Activated CD4-positive, alpha-beta memory T cell treated with anti-CD3 and anti-CD28 coated beads, Interleukin-2, amount 10 ng/mL, durations not matched to agents 7 days and 5 days (primary cell): ENCODE measurements at places on chromosomes 16 and 17.

DNA sequence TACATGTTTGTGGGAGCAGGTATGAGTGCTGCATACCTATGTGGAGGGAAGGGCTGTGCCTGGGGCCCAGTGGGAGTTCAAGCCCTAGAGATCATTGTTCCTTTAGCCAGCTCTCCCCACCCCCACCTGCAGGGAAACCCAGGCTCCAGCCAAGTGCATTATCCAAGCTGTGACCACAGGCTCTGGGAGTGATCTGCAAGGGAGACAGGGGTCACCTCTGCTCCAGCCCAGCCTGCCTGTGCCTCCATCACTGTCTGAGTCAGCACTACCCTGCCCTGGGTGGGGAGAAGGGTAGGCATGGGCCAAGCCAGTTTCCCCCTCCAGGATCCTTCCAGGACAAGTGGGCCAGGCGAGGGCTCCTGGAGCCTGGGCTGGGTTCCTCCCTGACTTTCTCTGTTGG lies 32.1 kb upstream of the SBK1 start:
- no peak for DNase-seq

GRCh38 chr17:2695961-2696760 lies 15.4 kb downstream of the CLUH start:
- DNase-seq: no peak

GRCh38 chr17:41061964-41062363 lies 2.0 kb upstream of the KRTAP2-3 start:
- no peak for DNase-seq

DNA sequence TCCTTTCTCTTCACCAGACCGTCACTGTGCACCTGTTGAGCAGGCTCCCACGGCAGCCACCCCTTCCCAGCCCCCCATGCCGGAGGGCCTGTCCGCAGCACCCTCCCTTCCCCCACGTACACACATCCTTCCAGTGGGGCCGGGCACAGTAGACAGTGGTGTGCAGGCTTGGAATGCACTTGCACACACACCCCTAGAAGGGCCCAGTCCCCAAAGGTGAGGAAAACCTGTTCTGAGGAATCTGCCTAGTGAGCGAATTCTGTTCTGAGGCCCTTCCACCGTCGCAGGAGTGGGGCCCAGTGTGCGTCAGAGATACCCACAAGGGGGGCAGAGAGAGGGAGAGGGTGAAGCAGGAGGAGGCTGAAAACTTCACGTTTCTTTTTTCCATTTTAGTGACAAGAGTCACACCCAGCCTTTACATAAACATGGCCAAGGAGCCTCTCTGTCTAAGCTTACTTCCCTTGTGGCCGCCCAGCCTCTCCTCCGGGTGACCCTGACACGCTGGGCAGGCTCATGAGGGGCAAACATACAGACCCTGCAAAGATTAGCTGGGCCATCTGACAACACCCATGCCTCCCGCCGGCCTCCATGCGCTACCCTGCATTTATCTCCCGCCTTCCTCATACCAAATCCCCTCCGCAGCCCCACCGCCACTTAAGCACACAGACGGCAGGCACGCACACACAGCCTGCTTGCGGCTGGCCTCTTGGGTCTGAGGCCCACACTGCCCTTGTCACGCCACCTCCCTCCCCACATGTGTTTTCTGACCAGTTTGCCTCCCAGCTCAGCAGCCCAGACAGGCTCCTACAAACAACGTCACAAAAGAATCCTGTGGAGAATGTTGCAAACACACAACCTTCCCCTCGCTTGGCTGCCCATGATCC lies 1.8 kb downstream of the ZBTB4 start:
- no peak for DNase-seq

- DNase-seq: no peak
Observed at GRCh38 chr17:75059369-75060345, 12.6 kb downstream of the KCTD2 start.

- no peak for DNase-seq
Observed at GRCh38 chr16:72467157-72467759, 295.3 kb upstream of the PMFBP1 start.

- no peak for DNase-seq
Observed at GRCh38 chr16:50178491-50178941, 25.4 kb downstream of the TENT4B start.

DNA sequence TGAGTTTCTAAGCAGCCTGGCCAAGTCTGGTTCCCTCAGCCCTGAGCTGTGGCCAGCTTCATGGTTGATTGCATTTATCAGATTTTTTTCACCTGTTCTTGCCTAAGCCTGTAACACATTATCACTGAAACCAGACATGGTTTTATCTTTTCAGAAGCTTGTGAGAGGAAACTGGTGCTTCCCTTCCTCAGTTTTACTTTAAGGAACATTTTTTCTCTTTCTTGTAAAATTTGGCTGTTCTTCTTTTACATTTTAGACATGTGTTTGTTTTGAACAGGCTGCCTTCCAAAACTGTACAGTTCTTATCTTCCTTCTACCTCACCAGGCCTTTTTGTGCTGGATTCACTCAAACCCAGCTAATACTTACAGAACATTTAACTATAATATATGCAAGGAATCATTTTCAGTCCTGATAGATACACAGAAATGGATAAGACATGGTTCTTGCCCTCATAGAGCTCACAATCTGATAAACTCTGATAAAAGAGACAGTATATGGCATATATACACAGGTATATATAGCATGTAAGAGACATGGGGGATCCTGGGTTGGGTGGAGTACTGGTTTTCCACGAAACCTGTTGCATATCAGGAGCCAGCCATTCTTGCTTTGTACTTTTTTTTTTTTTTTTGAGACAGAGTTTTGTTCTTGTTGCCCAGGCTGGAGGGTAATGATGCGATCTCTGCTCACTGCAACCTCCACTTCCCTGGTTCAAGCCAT lies 44.5 kb downstream of the ZNRF1 start:
- no peak for DNase-seq

DNA sequence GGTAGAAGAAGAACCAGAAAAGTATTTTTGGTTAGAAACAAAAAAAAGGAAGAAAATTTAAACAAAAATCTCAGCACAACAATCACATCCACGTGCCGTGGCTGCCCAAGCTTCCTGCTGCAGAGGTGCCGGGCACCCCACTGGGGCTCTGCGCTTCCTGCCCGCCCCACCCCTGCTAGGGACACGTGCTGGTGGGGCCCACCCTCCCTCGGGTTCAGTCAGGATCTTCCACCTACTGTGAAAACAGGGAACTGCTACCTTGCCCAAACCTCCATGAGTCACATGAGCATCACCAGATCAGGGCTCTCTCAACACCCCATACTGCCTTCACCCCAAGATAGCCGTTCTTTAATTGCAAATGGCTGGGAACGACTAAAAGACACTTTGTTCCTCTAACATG lies 24.4 kb upstream of the CYTH1 start:
- no peak for DNase-seq

GRCh38 chr16:74896389-74897370 lies 88.2 kb downstream of the WDR59 start:
- DNase-seq: no peak

GRCh38 chr17:8444494-8444893 lies 8.8 kb downstream of the NDEL1 start:
- DNase-seq: no peak

GRCh38 chr17:30173649-30174048 lies 57.0 kb downstream of the NSRP1 start:
- peak; percentile 33 for DNase-seq

DNA sequence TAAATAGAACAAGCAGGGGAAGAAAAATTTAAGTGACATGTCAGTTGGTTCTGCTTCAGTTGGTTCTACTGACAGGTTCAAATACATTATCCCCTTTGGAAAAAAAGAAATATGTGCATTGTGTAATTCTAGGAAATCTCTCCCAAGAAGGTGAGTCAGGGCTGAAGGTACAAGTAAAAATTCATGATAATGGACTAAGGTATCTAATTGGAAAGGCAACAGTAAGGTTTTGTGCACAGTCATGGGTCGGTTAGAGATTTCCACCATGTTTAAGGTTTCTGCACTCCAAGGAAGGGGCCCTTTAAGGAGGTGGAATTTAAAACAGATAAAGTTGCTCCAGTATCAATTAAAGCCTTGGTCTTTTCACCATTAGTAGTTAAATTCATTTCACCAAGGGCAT lies 17.9 kb upstream of the B4GALNT2 start:
- DNase-seq: no peak

DNA sequence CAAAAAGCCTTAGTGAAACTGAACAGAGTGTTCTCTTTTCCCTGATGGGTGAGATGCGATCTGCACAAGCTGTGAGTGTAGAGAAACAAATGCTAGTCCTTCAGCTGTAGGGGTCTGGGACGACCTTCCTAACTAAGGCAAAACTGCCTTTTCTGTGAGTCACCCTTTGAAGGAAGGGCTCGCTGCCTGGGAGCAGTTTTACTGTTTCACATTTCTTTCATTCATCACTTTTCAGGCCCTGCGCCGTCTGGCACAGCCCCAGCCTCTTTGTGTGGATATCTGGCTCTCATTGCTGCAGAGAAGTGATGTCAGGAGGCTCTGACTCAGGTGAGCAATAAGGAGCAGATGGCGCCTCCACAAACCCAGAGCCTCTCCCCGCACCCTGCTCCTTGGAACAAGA lies 57.4 kb downstream of the HS3ST3A1 start:
- no peak for DNase-seq

DNA sequence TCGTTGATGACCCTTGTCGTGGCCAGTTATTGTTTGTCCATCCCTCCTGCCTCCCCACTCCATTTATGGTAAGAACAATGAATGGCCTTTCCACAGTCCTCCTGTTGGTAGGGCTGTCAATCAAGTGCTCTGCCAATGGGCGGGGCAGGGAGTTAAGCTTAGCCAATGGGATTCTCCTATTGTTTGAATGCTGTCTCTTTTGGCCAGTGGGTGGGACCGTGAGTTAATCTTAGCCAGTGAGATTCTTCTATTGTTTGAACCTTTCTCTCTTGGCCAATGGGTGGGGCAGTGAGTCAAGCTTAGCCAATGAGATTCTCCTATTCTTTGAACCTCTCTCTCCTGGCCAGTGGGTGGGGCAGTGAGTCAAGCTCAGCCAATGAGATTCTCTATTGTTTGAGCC lies 85.4 kb downstream of the IRX3 start:
- DNase-seq: no peak

GRCh38 chr17:50866950-50867362 lies 802 bp upstream of the TOB1 start:
- DNase-seq: peak; percentile 76

GRCh38 chr17:81115749-81116464 lies 49.4 kb upstream of the PVALEF start:
- DNase-seq: no peak

- no peak for DNase-seq
Observed at GRCh38 chr16:70407811-70408274, 31.1 kb downstream of the ST3GAL2 start.

GRCh38 chr17:11997147-11997971 lies at the start of gene ZNF18:
Gene ZNF18 (minus strand): TSS chr17:11997475. CDS start chr17:11992829, 4,646 bp downstream.
- peak; percentile 95 for DNase-seq

- DNase-seq: peak; percentile 71
Observed at GRCh38 chr17:32461853-32462617, 17.7 kb downstream of the PSMD11 start.

- DNase-seq: no peak
Observed at GRCh38 chr16:11668623-11669379, 546 bp downstream of the SNN start.

DNA sequence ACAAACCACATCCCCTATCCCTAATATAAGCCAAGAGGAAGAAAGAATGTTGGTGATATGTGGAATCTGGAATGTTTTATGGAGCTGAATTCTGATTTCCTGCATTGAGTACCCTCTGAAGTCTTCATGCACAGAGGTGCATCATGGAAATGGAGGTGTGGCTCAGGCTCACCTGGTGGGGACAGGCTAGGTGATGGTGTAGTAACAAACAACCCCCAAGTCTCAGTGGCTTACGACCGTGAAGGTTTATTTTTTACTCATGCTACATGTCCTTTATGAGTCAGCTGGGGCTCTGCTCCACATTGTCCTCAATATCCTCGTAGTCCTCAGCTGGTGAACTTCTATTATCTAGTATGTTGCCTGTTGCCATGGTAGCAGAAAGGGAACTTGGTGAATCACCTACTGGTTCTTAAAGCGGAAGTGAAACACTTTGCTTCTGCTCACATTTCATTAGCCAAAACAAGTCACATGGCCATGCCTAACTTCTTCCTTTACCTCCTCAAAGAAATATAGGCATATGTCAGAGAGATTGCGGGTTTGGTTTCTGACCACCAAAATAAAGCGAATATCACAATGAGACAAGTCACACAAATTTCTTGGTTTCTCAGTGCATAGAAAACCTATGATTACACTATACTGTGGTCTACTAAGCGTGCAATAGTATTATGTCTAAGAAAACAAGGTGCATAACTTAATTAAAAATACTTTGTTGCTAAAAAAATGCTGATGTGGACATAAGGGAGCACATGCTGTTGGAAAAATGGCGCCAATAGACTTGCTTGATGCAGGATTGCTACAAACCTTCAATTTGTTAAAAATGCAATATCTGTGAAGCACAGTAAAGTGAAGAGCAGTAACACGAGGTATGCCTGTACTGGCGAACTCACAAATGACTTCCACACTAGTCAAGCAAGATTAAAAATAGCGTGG lies at the start of gene PMFBP1:
Gene PMFBP1, minus strand, starts transcription at position 51 of the 930 bp plus-strand sequence. CDS start 947 bp downstream, outside the sequence.
- DNase-seq: peak; percentile 18

DNA sequence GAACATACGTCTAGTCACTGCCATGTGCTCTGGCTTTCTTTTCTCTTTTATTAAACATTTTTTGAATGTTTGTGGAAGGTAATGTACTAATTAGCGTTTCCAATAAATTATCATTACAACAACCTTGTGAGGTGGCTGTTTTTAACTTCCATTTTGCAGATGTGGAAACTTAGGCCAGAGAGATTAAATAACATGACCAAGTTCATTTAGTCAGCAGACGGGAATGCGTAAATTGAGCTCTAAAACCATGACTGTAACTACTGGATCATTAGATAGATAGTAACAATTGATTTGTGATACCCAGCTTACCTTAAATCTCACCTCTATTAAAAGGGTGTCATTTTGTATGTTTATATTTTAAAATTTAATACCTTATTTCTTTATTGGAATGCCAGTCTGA lies 49.4 kb downstream of the RABEP1 start:
- DNase-seq: no peak

- no peak for DNase-seq
Observed at GRCh38 chr17:68048996-68049395, 13.5 kb downstream of the KPNA2 start.

- no peak for DNase-seq
Observed at GRCh38 chr17:50961282-50962220, 95.4 kb upstream of the TOB1 start.

DNA sequence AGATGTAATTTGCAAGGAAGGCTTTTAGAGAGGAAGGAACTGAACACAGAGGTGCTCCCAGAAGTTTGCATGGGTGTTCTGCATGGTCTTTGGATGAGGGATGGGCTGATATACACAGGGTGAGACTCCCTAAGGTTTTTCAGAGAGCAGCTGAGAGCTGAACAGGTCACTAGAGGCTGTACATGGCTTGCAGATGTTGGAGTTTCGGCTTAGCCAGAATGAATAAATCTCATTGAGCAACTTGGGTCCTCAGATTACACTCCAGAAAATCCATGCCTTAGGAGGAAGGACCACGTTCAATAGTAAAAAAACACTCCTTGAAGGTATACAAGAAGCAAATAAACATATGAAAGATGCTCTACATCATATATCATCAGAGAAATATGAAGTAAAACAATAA lies 7.5 kb upstream of the ITGB3 start:
- DNase-seq: no peak

DNA sequence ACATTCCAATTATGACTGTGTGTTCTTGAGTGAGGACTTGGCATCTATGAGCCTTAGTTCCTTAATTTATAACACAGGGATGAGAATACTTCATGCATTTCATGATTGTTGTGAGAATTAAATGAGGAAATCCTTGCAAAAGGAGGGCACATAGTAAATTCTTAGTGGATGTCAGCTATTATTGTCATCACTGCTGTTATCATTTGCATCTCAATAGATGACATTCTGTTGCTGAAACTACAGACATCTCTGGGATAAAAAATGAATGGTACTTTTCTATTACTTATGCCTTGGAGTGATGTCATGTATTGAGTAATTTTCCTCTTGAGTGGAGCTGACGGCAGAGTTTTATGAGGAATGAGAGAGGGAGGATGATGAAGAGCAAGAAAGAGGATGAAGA lies 184.4 kb upstream of the CDH11 start:
- DNase-seq: no peak
